ENCODE measurements at places on chromosomes 11 and 22.

DNA sequence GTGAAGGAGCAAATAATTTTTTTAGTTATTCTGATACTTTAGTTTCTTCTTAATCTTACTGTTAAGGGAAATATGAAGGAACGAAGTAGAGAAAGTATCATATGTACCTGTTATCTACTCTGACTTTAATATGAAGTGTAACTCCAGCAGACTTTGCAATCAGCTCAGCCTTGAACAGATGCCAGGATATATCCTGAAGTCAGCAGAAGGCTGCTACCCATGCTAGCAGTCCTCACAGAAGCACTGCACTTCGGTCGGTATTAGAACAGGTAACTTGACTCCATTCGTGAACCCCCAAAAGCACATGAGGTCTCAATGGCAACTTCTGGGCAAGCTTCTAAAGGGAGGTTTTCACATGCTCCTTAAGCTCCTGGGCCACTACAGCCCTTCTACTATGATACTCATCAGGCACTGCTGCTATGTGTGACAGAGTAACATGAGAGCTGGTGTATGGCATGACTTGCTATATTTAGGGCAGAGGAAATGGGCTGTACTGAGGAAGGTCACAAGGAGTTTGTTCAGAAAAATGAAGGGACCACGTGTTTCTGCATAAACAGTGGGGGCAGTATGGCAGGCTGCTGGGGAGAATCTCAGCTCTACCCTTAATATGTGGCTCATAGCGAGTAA, 344.1 kb downstream of the SOX6 start:
- DNase-seq: no peak

DNA sequence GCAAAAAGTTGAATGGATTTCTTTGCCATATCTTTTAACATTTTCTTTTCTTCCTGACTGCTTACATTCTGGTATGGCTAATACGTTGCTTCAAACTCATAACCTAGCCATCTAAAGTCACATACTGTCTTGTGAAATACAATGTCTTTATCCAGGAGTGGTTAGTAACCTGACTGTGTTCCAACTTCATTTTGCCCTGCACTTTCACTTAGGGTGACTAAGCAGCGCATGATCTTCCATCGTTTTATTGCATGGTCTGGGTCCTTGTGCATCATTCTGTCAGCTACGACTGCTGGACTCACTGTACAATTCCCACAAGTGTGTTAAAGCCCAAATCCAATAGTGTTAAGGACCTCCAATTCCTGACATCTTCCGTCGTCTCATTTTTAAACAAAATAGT, 403.2 kb downstream of the NTM start:
- DNase-seq: no peak

DNA sequence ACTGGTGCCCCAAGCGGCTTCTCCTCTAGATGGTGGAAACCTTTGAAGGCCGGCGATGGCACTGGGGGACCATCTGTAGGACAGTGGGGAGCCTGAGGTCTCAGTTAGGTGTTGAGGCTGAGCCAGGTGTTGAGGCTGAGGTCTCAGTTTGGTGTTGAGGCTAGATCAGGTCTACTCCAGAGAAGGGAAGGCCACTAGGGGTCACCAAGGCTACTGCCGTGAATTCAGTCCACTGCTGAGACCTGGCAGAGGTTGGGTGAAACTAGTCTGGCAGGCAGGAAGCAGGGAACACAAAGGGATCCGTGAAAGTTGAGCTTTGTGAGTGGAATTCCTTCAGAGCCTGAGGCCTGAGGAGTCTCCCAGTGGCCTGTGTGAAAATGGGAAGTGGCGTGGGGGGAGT, 123.8 kb upstream of the FGF3 start:
- no peak for DNase-seq

- DNase-seq: no peak
Measured at GRCh38 chr11:13228572-13228971, 49.0 kb upstream of the BMAL1 start.

GRCh38 chr11:10358696-10359095, 53.8 kb downstream of the ADM start:
- DNase-seq: no peak

DNA sequence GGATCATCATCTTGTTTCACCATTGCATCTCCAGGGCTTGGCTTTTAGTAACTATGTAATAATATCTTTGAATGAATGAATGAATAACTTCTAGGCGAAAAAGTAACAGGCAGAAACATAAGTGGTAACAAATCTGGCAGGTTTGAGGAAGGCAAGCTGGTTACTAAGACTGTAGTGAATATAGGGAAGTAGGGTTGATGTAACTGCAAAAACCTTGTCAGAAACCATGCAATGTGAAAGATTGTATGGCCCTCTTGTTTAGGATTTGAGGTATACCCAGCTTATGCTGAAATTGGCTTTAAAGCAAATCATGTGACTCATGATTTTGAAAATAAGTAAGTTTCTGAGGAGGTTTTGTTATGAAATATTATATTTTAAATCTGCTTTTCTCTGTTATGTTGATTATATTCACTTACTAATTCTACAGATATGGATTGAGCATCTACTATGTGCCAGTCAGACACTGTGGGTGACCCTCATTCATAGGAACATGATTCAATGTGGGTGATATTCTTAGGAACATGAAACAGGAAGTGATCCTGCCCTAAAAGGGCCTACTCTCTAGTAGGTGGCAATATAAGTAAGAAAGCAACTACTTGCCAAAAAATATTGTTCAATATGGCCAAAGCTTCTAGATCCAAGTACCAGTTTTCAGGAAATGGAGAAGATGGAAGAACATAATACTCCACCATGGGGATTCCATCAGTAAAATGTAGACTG, 115.5 kb upstream of the CCDC90B start:
- DNase-seq: no peak

- DNase-seq: no peak
Measured at GRCh38 chr22:43118953-43119458, 8.5 kb downstream of the BIK start.

GRCh38 chr22:26580240-26580962, 9.5 kb downstream of the TPST2 start:
- DNase-seq: no peak

DNA sequence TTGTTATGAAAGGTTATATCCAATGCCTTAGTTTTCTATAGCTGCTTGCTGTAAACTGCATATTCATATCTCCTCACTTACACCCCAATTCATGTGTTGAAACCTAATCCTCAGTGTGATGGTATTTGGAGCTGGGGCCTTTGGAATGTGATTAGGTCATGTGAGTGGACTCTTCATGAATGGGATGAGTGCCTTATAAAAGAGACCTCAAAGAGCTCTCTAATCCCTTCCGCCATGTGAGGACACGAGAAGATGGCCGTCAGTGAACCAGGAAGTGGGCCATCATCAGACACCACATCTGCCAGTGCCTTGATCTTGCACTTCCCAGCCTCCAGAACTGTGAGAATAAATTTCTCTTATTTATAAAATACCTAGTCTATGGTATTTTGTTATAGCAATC, 79.3 kb downstream of the CYP2R1 start:
- no peak for DNase-seq

DNA sequence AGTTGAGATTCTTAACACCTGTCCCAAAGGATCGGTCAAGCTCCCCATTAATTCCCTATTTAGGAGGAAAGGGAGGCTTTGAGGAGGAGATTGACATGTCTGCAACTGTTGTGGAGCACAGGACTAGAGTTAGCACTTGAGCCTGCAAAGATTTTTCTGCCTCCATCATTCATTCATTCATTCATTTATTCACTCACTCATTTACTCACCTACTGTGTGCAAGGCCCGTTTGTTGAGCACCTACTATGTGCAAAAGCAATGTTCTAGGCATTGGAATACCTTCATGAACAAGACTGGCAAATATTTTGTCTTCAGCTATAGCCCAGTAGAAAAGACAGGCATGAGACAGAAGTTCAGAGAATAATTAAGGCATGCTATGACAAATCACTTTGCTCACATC, 43.2 kb upstream of the CD82 start:
- DNase-seq: no peak

DNA sequence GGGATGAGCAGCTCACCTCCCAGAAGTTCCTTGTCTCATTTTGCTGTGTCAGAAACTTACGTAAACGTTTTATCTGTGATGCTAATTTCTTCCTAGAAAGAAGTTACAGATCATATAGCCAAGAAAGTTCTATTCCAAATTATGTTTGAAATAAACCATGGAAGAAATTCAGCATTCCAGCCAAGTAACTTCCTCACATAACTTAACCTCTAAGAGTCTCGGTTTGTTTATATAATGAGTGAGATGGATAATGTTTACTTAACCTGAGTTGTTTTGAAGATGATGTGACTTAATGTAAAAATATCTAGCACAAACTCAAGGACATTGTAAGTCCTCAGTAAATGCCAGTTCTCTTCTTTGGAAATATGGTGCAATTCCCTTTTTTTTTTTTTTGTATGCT, 8.9 kb upstream of the MUC15 start:
- no peak for DNase-seq

GRCh38 chr11:15636521-15637089, 521.9 kb downstream of the INSC start:
- no peak for DNase-seq

GRCh38 chr11:101668236-101668635, 84.4 kb upstream of the TRPC6 start:
- no peak for DNase-seq

DNA sequence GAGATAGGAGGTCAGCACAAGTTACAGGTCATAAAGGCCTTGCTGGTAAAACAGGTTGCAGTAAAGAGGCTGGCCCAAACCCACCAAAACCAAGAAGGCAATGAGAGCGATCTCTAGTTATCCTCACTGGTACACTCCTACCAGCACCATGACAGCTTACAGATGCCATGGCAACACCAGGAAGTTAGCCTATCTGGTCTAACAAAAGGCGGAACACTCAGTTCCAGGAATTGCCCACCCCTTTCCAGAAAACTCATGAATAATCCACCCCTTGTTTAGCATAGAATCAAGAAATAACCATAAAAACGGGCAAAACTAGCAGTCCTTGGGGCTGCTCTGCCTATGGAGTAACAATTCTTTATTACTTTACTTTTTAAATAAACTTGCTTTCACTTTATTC, 43.5 kb upstream of the B3GAT1 start:
- DNase-seq: no peak

GRCh38 chr22:48900626-48901025, 927.0 kb downstream of the BRD1 start:
- DNase-seq: no peak

DNA sequence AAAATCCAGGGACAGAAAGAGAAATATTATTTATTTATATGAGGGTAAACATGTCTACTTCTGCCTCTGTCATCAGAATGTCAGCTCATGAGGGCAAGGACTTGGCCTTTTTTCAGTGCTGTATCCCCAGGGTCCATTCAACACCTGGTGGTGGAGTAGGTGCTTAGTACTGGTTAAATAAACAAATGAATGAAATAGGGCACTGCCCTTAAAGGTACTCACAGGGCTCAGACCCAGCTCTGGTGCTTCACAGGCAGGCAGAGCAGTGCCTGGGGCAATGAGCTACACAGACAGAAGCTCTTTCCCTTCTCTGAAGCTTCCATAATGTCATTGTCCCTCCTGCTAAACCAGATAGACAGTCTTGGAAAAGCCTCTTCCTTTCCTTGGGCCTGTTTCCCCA, 30.9 kb downstream of the P4HA3 start:
- DNase-seq: no peak

GRCh38 chr11:134248910-134249480, 4.2 kb downstream of the THYN1 start:
- no peak for DNase-seq

- no peak for DNase-seq
Measured at GRCh38 chr22:29309332-29310064, 3.0 kb downstream of the GAS2L1 start.

- no peak for DNase-seq
Measured at GRCh38 chr11:73221451-73221850, 3.4 kb downstream of the P2RY2 start.

- DNase-seq: no peak
Measured at GRCh38 chr11:8204596-8204995, 35.8 kb upstream of the RIC3 start.

- DNase-seq: no peak
Measured at GRCh38 chr11:16261836-16262644, 94.3 kb downstream of the SOX6 start.

- no peak for DNase-seq
Measured at GRCh38 chr11:92391808-92392207, 167.2 kb downstream of the FAT3 start.

- DNase-seq: no peak
Measured at GRCh38 chr22:19233189-19233661, 54.7 kb upstream of the SLC25A1 start.

- DNase-seq: no peak
Measured at GRCh38 chr11:62794201-62794775, 2.5 kb upstream of the TMEM223 start.

DNA sequence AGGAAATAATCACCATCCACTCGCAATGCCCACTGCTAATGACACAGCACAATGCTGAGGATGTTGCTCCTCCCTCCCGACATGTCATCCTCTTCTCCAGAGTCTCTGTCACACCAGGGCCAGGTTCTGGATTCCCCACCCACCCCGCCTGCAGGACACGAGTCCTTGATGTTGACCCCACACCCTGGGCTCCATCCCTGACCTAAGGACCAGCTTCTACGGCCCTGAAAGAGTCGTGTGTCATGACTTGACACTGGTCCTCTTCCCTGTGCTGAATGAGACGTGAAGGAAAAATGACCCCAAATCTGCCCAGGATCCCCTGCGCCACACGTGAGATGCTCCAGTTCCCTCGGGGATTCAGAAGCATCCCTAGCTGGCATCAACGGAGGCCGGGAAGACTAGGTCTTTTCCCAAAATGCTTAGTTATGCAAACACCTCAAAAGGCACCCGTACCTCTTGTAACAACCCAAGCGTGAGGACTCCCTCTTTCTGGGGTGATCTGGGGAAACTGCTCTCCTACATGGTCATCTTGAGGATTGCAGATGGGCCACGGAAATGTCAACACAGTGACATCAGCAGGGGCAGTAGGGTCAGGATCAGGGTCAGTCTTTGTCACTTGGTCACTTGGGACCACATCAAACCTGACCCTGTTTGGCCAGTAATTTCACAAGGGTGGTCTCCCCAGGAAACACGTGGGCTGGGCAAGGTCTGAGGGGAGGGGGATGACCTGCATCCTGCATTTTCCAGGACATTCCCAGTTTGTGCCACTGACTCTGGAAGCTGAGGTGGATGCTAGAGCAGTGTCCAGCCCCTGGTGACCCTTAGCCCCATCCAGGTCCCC, 42.0 kb downstream of the IGLL5 start:
- no peak for DNase-seq

DNA sequence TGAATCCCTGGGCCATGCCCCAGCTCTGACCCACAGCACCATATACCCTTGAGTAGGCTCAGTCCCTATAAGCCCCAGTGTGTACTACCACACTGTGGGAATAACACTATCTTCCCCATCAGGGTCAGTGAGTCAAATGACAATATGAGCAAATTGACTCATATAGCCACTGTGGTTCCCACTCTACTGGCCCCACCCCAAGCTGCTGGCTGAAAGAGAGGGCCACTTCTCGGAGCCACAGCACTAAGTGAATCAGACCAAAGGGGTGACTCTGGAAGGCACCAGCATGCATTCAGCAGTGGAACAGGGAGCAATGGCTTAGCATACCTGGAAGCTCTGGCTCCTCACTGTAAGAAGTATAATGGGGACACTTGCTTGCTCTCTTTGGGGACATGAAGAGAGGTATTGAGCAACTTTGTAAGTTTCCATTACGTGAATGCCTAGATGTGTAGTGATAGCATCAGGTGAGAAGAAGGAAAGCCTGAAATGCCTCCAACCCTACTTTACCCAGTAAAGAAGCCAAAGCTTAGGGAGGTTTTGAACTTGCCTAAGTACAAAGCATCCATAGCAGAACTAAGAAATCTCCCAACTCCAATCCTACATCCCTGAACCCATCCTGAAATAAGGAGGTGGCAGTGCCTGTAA, 13.5 kb downstream of the CD59 start:
- no peak for DNase-seq

GRCh38 chr11:91446267-91446666, 778.4 kb upstream of the FAT3 start:
- no peak for DNase-seq

Measured in activated gamma-delta T cell treated with anti-CD3 and anti-CD28 coated beads, Interleukin-2, amount 50 U/mL, for 16 hours (primary cell).